Type B pancreatic cell (in vitro differentiated cells): ENCODE measurements at places on chromosomes 7 and 10.

GRCh38 chr7:28808796-28809533, 149.2 kb downstream of the TRIL start:
- H3K4me3 ChIP-seq, result no peak overlapping the region
- H3K27me3 ChIP-seq, result peaks cover 11% of the 10 kb centered on the region
- peaks cover 12% of the 10 kb centered on the region for H3K4me1 ChIP-seq
- H3K36me3 ChIP-seq, result peaks cover 19% of the 10 kb centered on the region
- no peak overlapping the region for H3K27ac ChIP-seq
- DNase-seq, result no peak

DNA sequence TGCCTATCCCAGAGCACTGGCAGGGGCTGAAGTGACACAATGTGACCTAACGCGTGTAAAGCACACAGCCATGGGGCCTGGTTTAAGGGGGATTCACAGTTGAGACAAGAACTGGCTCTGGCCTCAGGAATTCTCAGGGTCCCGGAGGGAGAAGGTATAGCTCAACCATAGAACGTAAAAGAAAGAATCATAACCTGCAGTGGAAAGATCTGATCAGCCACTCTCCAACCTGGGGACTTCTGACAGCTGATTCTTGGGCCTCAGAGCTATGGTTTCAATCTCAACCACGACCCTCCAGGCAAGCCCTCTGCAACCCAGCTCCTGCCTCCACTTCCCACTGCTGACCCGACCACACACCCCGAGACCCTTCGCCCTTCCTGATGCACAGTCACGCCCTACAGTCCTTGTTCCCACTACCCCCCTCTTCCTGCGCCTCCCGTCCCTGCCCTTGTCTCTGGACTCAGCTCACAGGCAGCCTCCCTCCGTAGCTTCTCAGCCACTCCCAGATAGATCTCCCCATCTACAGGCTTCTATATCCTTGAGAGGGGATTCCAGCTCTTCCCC, 245.2 kb downstream of the BUB3 start:
- no peak for DNase-seq
- H3K27ac ChIP-seq, result no peak overlapping the region
- H3K4me1 ChIP-seq, result no peaks in the 10 kb centered on the region
- no peak overlapping the region for H3K4me3 ChIP-seq

GRCh38 chr10:78148961-78149612, 115.4 kb downstream of the RPS24 start:
- H3K27ac ChIP-seq, result no peak overlapping the region
- peaks cover 3% of the 10 kb centered on the region for H3K27me3 ChIP-seq
- DNase-seq, result no peak
- H3K36me3 ChIP-seq, result no peaks in the 10 kb centered on the region
- H3K4me3 ChIP-seq, result peak overlapping the region; percentile 5

DNA sequence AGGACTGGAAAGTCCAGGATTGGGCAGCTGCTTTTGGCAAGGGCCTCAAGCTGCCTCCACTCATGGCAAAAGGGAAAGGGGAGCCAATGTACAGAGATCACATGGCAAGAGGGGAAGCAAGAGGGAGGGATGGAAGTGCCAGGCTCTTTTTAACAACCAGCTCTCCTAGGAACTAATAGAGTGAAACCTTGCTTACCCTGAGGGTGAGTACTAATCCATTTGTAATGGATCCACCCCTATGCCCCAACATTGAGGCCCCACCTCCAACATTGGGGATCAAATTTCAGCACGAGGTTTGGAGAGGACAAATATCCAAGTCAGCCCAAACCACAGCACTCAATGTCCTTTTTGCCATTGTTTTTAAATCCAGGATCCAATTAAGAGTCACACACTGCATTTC, 12.5 kb downstream of the HABP2 start:
- peaks cover 19% of the 10 kb centered on the region for H3K4me1 ChIP-seq
- peaks cover 30% of the 10 kb centered on the region for H3K27me3 ChIP-seq
- no peak for DNase-seq
- H3K36me3 ChIP-seq, result no peaks in the 10 kb centered on the region

DNA sequence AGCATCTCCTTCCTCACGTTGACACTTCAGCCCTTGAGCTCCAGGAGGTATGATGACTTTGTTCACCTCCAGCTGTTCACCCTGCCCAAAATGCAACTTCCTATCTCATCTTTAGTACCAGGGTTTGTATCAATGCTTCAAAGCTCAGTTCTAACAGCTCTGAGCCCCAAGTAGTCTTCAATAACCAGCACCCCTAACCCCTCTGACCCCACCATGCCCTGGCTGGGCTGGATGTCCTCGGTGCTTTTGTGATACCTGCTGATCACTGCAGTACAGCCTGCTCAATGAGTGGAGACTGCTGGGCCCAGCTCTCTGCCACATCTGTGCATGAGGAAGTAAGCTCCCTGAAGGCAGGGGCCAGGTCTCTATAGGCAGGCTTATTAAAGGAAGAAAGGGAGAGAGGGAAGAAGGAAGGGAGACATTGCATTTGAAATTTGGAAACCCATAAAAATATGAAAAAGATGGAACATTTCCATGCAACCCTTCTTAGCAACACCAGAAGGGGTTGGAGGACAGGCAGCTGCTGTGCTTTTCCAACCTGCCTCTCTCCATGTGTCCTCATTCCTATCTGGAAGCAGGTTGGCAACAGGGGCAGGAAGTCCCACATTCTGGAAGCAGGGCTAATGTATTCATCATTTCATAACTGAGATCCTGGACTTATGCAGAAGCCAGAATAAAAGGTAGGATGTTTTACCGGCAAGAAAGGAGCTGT, 756.1 kb downstream of the GRID1 start:
- no peaks in the 10 kb centered on the region for H3K4me1 ChIP-seq
- H3K36me3 ChIP-seq, result no peaks in the 10 kb centered on the region

GRCh38 chr10:61354401-61354975, 98.7 kb downstream of the TMEM26 start:
- peaks cover 6% of the 10 kb centered on the region for H3K4me1 ChIP-seq
- H3K36me3 ChIP-seq, result no peaks in the 10 kb centered on the region
- H3K27me3 ChIP-seq, result peaks cover 14% of the 10 kb centered on the region
- H3K27ac ChIP-seq, result no peak overlapping the region
- no peak for DNase-seq
- no peak overlapping the region for H3K4me3 ChIP-seq

DNA sequence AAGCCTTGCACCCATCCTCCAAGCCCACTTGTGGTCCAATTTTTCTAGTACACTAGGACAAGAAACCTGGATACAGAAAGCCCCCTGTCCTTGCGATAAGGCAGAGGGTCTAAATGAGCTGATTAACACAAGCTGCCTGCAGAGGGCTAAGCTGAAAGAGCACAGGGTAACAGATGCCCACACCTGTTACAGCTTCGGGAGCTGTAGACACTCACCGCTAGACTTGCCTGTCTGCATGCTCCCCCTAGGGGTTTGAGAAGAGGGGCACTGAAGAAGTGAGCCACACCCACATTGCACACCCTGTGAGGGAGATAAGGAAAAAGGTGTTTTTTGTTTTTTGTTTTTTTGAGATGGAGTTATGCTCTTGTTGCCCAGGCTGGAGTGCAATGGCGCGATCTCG, 386.5 kb upstream of the AUTS2 start:
- H3K27me3 ChIP-seq, result peaks cover 7% of the 10 kb centered on the region
- H3K36me3 ChIP-seq, result no peaks in the 10 kb centered on the region
- DNase-seq, result no peak

DNA sequence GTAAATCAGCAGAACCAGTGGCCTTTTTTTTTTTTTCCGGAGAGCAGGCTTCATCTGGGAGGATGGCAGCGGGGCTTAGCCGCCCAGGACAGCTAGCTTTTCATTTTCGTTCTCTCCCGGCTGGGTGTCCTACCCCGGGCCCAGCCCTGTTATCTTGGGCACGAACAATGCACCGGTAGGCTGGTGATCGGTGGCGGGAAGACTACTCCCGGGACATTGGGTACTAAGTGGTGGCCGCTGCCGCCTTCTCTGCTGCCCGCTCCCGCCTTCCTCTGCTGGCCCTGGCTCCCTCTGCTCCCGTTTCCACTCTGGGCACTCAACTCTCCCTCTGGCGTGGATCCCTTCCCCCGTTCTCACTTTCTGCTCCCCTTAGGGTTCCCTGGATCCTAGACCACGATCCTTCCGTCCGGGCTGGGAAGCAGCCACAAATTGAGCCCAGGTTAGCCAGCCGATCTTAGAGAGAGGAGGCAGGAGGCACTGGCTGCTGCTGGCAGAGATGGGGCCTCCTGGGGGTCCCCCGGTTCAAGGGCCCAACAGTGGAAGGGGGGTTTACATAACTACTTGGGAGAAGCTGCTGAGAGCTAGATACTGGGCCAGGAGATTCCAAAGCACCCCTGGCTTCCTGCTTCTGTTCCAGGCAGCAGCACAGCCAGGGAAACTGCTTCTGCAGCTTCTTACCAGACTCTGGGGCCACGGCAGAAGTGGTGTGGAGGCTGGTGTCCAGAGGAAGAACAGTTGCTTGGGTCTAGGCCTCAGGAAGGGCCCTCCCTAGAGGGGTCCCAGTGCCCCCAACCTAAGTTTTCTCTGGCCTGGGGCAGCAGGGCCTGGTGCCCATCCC, 1.8 kb downstream of the TLX1 start:
- H3K36me3 ChIP-seq, result no peaks in the 10 kb centered on the region
- H3K4me3 ChIP-seq, result peak overlapping the region; percentile 65
- H3K4me1 ChIP-seq, result no peaks in the 10 kb centered on the region
- DNase-seq, result no peak
- H3K27me3 ChIP-seq, result peaks cover 94% of the 10 kb centered on the region

- no peaks in the 10 kb centered on the region for H3K36me3 ChIP-seq
- no peak overlapping the region for H3K27ac ChIP-seq
- H3K4me1 ChIP-seq, result no peaks in the 10 kb centered on the region
- H3K27me3 ChIP-seq, result peaks cover 52% of the 10 kb centered on the region
Observed at GRCh38 chr7:76220185-76221057, 18.7 kb downstream of the SRRM3 start.

GRCh38 chr10:13643016-13643415, 56.3 kb downstream of the PRPF18 start:
- H3K27ac ChIP-seq, result no peak overlapping the region
- no peak overlapping the region for H3K4me3 ChIP-seq
- H3K27me3 ChIP-seq, result no peaks in the 10 kb centered on the region

GRCh38 chr7:3922175-3922635, 621.2 kb downstream of the SDK1 start:
- peak overlapping the region; percentile 54 for H3K27ac ChIP-seq
- peaks cover 34% of the 10 kb centered on the region for H3K4me1 ChIP-seq
- no peaks in the 10 kb centered on the region for H3K36me3 ChIP-seq
- no peak for DNase-seq

DNA sequence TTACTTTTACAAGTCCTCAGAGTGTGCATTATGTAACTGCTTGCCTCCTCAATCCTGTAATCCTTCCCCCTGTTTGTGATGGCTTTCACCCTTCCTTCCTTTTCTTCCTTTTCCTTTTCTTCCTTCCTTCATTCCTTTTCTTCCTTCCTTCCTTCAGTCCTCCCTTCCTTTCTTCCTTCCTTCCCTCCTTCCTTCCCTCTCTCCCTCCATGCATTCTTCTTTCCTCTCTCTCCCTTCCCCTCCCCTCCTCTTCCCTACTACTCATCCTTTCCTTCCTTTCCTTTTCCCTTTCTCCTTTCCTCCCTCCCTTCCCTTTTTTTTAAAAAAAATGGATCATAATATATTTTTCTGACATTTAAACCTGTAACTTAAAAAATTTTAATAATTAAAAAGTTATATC, 22.2 kb upstream of the ABCA13 start:
- no peak overlapping the region for H3K27ac ChIP-seq
- H3K4me3 ChIP-seq, result no peak overlapping the region
- H3K36me3 ChIP-seq, result no peaks in the 10 kb centered on the region

GRCh38 chr7:134856091-134856490, 76.7 kb downstream of the CALD1 start:
- H3K4me1 ChIP-seq, result peaks cover 45% of the 10 kb centered on the region
- no peak for DNase-seq
- H3K27me3 ChIP-seq, result no peaks in the 10 kb centered on the region
- H3K36me3 ChIP-seq, result peaks cover 6% of the 10 kb centered on the region

DNA sequence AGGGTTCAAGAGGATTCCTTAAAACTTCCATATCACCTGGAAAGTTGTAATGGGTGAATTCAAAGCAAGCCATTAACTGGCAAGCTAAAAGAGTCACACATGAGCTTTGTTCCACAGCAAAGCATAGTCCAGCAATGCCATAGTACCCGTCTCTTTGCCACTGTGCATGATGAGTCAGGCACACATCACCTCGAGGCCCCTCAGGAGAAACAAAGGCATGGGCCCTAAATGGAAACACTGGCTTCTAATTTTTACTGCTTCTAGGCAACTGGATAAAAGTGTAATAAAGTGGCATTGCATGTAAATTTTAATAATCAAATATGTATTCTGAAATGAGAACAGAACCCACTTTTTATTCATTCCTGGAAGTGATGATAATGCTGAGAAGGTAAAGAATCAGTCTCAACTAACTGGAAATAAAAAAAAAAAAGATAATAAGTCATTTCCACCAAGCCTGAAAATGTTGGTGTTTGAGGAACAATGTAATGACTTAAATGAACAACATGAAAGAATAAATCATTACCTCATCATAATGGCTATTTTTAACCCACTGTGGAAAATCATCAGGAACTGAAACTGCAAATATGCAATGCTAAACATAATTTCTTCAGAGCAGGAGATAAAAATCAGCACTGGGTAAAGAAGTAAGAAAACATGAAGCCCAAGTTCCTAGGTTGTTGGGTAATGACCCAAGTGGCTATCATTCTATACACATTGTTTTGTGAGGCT, 104.9 kb downstream of the CDK6 start:
- H3K36me3 ChIP-seq, result peaks cover 13% of the 10 kb centered on the region
- H3K27ac ChIP-seq, result no peak overlapping the region

GRCh38 chr7:108421720-108422331, 34.4 kb downstream of the NRCAM start:
- H3K27me3 ChIP-seq, result no peaks in the 10 kb centered on the region
- no peak for DNase-seq
- H3K4me3 ChIP-seq, result no peak overlapping the region
- H3K27ac ChIP-seq, result no peak overlapping the region
- peaks cover 4% of the 10 kb centered on the region for H3K36me3 ChIP-seq
- peaks cover 18% of the 10 kb centered on the region for H3K4me1 ChIP-seq

GRCh38 chr7:117489911-117490310, 10.1 kb downstream of the CFTR start:
- H3K27me3 ChIP-seq, result no peaks in the 10 kb centered on the region
- peaks cover 2% of the 10 kb centered on the region for H3K4me1 ChIP-seq
- DNase-seq, result no peak
- H3K36me3 ChIP-seq, result no peaks in the 10 kb centered on the region
